ENCODE measurements at places on chromosomes 1 and 21.

DNA sequence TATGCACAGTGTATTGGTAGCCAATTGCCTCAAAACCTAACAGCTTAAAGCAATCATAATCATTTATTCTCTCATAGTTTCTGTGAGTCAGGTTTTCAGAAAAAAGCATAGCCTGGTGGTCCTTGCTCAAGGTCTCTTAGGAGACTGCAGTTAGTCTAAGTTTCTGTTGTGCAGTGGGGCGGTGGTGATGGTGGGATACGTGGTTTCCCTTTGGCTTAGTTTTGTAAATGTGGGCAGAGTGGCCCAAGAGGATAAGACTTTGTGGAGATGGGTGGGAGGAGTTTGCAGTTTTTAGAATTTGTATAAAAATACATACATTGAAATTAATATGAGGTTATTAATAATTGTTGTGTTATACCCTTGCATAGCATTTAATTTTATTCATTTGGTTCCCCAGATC lies 68.6 kb downstream of the NOS1AP start:
- no peak for DNase-seq

- DNase-seq = no peak
Measured at GRCh38 chr1:246005067-246005466, 502.0 kb downstream of the SMYD3 start.

DNA sequence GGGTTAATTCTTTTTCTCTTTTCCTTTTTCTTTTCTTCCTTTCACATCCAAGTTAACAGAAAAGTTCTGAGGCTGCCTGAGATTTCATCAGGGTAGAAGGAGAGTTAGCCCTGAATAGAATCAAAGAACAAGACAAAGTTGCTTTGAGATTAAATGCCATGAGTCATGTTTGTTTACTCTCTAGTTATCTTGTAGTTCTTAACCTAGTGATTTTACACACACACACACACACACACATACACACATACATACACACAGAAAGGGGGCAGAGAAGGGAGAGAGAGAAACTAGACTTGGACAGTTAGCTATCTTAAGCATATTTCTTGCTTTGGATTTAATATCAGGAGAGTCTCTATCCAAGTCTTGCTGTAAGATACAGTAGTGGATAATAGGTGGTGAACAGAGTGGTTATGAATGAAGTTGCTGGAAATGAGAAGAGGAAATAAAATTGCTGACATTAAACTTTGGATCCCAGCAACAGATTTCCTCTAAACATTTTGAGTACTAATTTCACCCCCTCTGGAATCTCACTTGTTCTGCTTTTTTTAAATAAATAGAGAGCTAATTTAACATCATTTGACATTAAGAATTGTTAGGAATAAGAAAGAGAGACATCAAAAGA lies 19.9 kb downstream of the PLA2G4A start:
- DNase-seq = no peak

- DNase-seq = no peak
Measured at GRCh38 chr1:30541721-30542485, 181.5 kb downstream of the MATN1 start.

DNA sequence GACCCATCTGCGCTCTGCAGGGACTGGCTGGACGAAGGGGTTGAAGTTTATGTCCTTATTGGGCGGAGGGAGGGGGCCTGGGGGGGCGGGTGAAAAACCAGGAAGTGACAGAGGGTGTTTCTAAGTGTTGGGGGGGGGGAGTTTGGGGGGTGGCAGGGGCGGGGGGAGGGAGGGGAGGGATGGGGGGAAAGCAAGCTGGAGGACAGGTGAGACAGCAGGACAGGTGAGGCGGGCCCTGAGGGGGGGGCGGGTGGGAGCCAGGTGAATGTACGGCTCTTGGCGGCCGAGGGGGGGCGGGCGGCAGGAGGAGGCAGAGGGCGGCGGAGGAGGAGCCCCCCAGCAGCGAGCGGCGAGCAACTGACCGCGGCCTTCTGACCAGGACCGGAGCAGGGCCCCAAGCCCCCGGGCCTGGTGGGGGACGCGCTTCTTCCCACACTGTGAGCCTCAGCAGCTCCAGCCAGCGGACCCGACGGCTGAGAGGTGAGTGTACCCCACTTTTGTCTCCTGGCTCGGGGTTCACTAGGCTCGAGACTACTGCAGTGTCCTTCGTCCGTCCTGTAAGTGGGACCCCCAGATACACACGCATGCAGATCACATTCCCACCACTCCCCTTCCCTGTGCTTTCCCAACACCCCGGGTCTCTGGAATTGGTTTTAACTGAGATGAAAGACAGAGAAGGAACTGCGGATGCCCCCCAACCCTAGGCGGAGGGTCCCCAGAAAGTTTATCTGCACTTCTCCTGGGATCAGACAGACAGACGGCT lies at the start of gene ZBTB7B:
TSS of gene ZBTB7B (plus strand) at position 339 of the 763 bp plus-strand sequence. CDS start 11,859 bp downstream, outside the sequence.
- DNase-seq = no peak

DNA sequence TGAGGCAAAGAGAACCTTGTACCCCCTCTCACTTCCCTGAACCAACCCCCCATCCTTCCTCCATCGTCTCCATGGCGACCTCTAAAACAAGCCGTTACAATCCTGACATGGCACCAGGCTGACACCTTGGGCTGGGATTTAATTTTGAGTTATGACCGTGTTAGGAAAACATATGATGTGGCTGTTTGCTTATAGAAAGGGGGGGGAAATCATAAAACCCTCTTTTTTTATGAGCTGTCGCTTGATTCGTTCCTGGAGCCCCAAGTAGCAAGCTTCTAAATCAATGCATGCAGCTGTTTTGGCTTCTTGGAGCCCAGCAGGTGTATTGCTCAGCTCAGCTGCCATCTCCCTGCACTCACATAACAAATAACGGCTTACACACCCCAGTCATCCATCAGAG lies 301.2 kb upstream of the SPAG17 start:
- DNase-seq = no peak

DNA sequence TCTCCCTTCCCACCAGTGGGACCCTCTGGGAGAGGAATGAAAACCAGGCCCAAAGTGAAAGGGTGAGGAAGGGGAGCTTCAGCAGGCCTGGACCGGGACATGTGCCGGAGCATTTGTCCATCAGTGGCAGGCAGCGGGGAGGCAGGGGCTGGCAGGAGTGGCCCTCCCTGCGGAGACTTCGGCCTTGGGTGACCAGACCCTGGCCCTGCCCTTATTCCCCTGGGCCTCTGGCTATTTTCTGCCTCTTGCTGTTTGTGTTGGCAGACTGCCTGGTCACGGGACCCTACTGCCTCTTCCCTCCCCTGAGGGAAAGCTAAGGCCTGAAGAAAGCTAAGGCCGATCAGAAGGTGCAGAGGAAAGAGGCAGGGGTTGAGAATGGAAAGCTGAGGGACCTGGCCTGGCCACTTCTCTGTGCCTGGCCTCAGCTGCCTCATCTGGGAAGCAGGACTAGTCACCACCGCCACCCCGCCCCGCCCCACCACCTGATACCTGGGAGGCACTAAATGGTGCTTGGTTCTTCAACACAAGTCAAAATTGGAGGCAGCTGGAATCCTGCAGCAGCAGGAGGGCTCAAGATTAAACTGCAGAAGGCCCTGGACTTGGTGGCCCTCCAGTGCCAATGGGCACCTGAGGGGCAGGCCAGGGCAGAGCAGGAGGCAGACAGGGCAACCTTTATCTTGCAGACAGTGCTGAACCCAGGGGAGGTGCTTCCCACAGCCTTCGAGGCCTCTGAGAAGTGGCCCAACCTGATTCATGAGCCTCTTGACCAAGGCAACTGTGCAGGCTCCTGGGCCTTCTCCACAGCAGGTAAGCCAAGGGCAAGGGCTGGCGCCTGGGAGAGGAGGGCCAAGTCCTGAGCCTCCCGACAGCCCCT lies 7.9 kb downstream of the TINAGL1 start:
- no peak for DNase-seq

DNA sequence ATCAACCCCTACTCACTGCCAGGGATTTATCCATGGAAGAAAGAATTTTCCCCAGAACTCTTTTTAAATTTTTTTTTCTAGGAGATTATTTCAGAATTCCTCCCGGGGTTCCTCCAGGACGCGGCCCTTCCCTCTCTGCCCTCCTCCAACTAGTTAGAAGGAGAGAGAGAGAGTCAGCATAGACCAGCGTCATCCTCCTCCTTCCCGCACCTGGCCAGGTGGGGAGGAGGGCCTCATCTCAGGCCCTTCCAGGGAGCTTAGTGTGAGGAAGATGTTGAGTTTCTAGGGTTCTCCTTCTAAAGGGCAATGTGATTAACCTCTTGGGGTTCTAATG lies 63.6 kb downstream of the CDK18 start:
- DNase-seq = no peak

GRCh38 chr1:111888740-111889376 lies 100.6 kb downstream of the KCND3 start:
- no peak for DNase-seq

DNA sequence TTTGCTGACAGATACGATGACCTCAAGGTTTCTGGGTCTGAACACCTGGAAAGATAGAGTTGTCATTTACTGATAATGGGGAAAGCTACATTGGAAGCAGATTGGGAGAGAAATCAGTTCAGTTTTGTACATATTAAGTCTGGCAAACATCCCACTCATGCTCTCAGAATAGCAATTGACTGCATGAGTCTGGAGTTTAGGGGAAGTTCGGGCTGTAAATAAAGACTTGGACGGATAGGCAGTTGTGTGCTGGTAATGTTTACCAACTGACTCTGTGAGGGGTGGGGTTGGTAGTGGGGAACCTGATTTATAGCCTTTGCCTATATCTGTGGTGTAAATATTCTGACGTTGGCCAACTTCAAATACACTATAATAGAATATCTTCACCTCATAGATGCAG lies 4.0 kb downstream of the H6PD start:
- no peak for DNase-seq

GRCh38 chr1:66335859-66336640 lies 197.9 kb upstream of the SGIP1 start:
- peak; percentile 59 for DNase-seq

DNA sequence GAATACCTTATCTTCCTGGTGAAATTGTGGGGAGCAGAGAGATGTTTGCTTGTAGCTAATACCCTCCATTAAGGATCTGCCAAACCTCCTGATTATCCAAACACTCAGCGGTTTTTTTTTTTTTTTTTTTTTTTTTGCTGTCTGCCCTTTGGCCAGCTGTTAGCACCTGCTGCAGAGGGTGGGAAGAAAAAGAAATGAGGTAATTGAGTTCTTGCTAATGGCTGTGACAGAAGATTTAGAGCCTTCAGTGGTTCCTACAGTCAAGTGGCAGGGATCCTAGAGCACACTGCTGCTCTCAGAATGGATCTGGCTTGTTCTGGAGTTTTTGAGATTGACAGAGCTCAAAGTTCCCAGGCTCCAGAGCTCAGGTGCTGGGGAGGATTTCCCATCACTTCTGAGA lies 342.5 kb downstream of the DISC1 start:
- no peak for DNase-seq

- no peak for DNase-seq
Measured at GRCh38 chr1:18949686-18950400, 6.6 kb downstream of the IFFO2 start.

- no peak for DNase-seq
Measured at GRCh38 chr1:36656271-36656670, 173.6 kb upstream of the CSF3R start.

GRCh38 chr21:43893536-43894205 lies 28.6 kb downstream of the AGPAT3 start:
- no peak for DNase-seq

- DNase-seq = no peak
Measured at GRCh38 chr1:207245124-207245523, 76.4 kb upstream of the CD55 start.

GRCh38 chr1:116580446-116581322 lies 9.9 kb upstream of the CD58 start:
- DNase-seq = no peak

DNA sequence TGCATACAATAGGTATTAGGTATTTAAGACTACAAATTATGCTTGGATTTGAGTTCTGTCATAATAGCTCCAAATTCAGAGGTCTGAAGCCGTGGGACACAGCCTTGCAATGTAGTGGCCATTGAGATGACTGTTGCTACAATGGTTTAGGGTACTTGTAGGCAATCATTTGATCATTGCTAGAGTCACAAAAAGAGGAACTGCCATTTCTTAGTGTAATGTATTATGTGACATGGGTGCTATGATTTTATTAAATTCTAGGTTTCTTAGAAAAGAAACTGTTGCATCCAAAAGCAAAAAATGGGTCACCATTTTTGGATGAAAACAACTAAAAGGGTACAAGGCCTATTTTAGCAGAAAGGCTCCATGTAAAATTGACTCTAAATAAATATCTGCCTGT lies 129.9 kb upstream of the ZNF644 start:
- no peak for DNase-seq

- no peak for DNase-seq
Measured at GRCh38 chr1:226369110-226369509, 38.8 kb downstream of the PARP1 start.
